Activated naive CD4-positive, alpha-beta T cell treated with anti-CD3 and anti-CD28 coated beads, Interleukin-2, amount 50 U/mL, for 72 hours (primary cell): ENCODE measurements at places on chromosomes 11 and 22. TPM values are rescaled to one million over a fixed set of nuclear protein-coding genes. Genes with fewer than 3 reads are reported as not detected.
A peak's percentile ranks its signal among the peaks of the same experiment; 100 is the strongest.

DNA sequence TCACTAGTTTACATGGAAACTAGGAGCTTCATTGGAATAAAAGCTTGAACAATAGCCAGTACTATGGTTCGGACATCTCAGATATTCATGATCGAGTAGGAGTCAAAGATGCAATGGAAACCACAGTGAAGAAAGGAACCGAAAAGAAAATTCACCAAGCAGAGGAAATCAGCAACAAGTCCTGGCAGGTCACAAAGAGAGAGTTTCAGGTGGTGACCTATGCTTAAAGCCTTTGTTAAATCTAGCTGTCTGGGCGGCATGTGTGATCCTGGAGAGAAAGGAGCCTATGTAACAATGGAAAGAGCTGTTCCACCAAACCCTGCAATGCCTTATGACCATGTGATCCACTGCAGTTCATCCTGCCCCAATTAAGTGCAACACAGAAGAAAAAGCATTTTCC is 68.9 kb upstream of the POU2AF2 start:
- no peak for DNase-seq

IGLL5 gene
- total RNA-seq, result not detected

DNA sequence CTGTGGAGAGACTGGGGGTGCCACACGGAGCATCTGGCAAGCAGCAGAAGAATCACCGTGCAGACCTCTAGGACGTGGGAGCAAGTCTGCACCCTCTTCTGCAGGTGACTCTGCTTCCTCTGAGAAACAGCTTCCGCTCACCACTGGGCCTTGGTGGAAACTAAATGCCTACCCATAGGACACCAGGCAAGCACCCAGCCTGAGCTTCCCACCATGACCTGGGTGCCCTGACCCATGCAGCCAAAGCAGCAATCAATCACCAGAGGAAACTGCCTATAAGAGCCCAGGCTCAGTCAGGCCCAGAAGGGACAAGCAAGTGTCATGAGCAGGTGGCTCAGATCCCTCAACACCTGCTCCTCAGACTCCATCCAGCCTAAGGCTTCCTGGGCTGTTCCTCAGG is 63.4 kb downstream of the IGLL5 start:
- DNase-seq, result no peak

GDPD4 gene
- not detected for total RNA-seq

GRCh38 chr11:128195057-128195751 is 392.2 kb downstream of the ETS1 start:
- DNase-seq, result peak; percentile 29

FAM227A gene
- 1.2 TPM for total RNA-seq

DNA sequence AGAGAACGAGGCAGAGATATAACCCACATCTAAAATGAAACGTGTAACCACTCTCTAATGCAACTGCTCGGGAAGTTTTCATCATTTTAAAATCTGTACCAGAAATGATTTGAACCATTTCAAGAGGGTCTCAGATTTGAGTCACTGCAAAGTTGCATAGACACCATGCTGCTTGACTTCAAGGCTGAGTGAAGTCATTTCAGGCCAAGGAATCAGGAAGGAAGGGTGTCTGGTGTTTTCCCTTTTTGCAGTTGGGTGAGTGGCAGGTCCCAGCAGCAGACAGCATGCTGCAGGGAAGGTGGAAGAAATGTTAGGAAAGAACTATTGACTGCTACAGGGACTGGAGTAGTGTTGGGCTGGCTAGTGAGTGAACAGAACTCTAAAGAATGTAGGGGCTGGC is 16.5 kb downstream of the TANGO2 start:
- no peak for DNase-seq

JHY gene
- 2.2 TPM for total RNA-seq

DGCR6 gene
- 1.5 TPM for total RNA-seq

- DNase-seq, result no peak
These were observed 26.9 kb downstream of the SUSD2 start for GRCh38 chr22:24208012-24208749.

DNA sequence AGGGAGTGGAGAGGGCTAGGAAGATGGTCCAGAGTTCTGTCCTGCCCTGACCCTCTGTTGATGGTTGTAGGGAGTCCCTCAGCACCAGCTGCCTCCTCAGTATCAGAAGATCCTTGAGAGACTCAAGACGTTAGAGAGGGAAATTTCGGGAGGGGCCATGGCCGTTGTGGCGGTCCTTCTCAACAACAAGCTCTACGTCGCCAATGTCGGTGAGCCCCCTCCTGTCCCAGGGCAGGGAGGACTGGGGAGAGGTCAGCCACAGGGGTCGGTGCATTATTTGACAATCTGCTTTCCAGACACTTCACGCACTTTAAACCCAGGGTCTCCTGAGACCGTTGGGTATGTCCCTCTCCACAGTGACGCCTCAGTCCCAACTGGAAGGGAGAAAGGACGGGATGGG is 18.1 kb downstream of the TAB1 start:
- DNase-seq, result no peak

GRCh38 chr11:126585774-126586491 is 230.4 kb downstream of the ST3GAL4 start:
- DNase-seq, result no peak

DNA sequence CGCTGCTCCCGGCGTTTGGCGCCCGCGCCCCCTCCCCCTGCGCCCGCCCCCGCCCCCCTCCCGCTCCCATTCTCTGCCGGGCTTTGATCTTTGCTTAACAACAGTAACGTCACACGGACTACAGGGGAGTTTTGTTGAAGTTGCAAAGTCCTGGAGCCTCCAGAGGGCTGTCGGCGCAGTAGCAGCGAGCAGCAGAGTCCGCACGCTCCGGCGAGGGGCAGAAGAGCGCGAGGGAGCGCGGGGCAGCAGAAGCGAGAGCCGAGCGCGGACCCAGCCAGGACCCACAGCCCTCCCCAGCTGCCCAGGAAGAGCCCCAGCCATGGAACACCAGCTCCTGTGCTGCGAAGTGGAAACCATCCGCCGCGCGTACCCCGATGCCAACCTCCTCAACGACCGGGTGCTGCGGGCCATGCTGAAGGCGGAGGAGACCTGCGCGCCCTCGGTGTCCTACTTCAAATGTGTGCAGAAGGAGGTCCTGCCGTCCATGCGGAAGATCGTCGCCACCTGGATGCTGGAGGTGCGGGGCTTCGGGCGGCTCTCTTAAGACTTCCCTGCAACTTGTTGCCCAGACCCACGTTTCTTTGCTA is at the start of gene CCND1:
Gene CCND1, plus strand, starts transcription at position 162 of the 587 bp plus-strand sequence. Its CDS starts 158 bp downstream, at position 320.
- peak; percentile 23 for DNase-seq

- no peak for DNase-seq
These were observed 14.0 kb downstream of the RGL4 start for GRCh38 chr22:23704829-23705228.

API5 gene
- total RNA-seq, result 130 TPM

CBLIF gene
- total RNA-seq, result not detected

OR5P2 gene
- total RNA-seq, result not detected

CRYBB3 gene
- not detected for total RNA-seq

MB gene
- not detected for total RNA-seq

- DNase-seq, result no peak
These were observed 316.0 kb upstream of the MTNR1B start for GRCh38 chr11:92653454-92653853.

DNA sequence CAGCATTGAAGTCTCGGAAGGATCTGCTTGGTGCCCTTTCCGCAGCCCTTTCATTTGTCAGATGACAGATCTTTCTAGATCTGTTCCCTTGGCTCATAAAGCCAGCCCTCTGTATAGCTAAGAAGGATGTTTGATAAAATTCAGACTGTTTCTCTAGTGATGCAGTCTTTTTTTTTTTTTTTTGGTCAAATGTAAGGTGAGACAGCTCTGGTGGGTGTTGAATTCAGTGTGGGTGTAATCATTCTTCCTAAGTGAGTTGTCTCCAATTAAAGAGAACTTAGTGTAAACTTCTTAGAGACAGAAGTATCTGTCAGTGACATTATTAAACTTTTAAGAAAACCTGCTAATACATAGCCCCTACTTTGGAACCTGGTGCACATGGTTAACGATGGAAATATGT is 53.3 kb downstream of the AAMDC start:
- DNase-seq, result no peak

DNA sequence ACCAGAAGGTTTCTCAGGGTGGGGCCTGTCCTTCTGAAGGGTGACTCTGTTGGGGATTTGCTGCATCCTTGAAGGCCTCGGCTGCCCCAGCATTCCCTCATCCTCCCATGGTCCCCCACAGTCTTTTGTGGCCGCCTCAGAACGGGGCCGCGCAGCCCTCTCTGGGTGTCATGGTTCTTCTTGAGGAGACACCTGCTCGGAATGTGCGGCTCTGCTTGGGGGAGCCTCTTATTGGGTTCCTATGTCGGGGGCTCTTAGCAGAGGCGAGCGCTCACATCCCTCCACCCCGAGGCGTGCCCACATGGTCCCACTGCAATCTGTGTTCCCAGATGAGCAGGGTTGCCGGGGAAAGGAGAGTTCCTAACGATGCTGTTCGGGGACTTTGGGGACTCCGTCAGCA is 1008.4 kb downstream of the BRD1 start:
- DNase-seq, result peak; percentile 16

DNA sequence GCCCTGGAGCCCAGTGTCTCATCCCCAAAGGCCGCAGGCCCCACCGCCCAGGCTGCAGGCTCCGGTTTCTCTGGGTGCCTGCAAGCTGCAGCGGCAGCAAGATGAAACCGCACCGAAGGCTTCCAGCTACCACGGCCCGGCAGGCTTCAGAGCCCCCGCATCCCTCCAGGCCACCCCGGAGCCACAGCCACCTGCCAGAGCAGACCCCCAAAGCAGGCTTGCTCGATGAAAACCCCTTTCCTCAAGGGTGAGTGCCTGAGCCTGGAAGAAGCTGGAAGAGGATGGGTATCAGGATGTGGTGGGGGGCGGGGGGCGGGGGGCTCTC is 24.5 kb upstream of the GNB1L start:
- no peak for DNase-seq

DNA sequence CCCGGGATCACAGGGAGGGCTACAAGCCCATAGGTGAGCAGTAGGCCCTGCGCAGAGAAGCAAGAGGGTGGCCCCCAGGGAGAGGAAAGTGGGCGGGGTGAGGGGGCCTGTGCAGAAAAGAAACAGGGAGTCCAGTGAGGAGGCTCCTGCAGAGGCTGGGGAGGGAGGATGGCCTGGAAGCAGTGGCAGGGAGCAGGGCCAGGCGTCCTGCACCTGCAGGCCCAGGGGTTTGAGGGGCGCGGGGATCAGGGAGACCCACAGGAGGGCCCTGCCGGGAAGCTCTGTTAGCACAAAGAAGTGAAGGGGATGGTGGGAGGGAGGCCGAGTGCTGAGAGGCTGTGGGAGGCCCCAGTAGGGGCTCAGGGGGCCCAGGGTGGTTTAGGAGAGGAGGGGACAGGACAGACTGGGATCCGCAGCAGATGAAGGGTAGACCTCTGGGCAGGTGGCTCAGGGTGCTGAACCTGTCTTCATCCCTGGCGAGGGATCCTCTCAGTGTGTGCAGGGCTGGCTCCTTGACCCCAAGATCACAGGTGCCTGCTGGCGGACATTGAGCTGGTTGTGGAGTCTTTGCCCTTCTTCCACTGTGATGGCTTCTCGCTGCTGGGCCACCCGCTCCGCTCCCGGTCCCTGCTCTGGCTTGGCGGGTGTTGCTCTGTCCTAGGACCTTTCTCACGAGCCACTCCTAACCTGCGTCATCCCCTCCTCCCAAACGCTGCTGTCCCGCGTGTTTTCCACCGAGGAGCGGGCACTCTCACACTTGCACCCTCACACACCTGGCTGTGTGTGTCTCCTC is 31.8 kb upstream of the CELSR1 start:
- no peak for DNase-seq

PIWIL4 gene
- 0.16 TPM for total RNA-seq

GRCh38 chr11:110409174-110409573 is 20.6 kb upstream of the FDX1 start:
- DNase-seq, result no peak

GRCh38 chr11:111986589-111986988 is 38.6 kb upstream of the DLAT start:
- DNase-seq, result no peak

GRCh38 chr22:24011735-24012068 is 598 bp downstream of the CABIN1 start:
- no peak for DNase-seq

NXPE1 gene
- not detected for total RNA-seq

DNA sequence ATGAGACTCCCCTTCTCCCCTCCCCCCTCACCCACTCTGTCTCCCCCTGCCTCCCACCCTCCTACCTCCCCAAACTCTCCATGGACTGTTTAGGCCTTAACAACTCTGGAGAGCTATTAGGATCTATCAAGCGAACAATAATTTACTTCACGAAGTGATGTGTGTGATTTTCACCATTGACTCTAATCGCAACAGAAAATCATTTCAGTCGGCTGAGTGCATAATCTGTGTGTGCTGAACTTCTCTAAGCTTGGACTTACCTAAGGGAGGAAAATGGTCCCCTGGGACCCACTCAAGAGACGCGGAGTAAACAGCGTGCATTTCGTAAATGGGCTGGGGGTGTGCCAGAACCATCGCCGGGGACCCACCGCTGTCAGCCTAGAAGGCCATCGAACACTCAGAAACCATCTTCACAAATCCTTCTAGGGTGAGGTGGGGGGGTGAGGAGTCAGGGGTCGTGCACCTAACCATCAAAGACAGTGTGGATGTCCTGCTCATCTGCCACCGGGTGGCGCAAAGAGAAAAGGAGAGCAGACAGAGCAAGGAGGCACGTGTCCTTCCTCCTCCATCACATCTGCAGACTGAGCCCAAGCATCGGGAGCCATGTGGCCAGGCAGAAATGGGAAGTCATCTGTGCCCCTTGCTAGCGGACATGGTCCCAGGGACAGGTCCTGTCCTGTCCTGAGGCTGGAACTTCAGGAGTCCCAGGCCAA is 62.1 kb upstream of the NUP50 start:
- DNase-seq, result peak; percentile 22

- DNase-seq, result no peak
These were observed 44.1 kb downstream of the DCUN1D5 start for GRCh38 chr11:103047837-103048236.

DNA sequence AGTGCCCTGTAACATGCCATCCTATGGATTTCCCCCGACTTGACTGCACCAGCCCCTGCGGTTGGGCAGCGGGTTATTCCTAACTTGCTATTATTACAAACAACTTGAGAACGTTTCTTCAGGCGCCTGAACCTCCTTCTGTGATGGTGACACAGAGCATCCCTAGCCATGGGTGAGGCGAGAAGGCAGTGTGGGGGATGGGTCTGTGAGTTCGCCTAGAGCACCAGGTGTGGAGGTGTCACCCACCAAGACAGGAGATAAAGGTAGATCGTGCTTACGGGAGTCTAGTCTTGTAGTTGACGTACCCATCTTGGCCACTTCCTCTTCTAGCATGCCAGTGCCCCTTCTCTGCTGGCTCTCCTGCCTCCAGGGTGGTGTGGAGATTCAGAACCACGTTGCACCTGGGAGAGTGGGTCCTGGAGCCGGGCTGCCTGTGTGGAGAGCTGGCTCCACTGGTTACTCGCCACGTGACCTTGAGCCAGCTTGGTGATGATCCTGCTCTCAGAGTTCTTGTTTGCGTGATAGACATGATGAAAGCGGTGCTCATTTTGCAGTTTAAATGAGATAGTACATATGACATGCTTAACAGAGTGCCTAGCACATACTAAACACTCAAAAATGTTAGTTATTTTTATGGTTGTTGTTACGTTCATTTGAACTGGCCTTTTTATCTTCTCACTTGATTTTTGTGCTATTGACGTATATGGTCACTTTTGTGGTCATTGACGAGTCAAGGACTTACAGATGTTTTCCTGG is 37.8 kb downstream of the TBC1D22A start:
- no peak for DNase-seq
